ENCODE measurements at places on chromosomes 5 and 9.

DNA sequence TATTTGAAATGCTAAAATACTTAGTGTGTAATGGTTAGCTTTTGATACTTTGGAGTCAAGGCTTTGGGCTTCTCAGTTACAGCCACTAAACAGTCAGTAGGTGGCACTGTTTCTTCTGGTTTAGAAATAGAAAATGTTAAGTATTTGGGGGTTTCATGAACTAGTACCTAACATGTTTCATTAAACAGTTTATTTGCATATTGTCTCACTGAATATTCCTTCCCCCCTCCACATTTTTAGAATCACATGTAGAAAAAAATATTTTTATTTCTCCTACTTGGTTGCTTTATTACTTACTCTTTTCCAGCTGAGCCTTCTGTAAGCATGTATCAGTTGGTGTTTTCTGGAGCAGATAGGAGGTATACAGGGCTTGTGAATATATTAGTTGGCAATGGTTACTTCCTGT lies 48.0 kb downstream of the IPO11 start:
- peak; percentile 5 for DNase-seq

GRCh38 chr5:113678924-113679575 lies 165.6 kb downstream of the YTHDC2 start:
- DNase-seq: no peak

DNA sequence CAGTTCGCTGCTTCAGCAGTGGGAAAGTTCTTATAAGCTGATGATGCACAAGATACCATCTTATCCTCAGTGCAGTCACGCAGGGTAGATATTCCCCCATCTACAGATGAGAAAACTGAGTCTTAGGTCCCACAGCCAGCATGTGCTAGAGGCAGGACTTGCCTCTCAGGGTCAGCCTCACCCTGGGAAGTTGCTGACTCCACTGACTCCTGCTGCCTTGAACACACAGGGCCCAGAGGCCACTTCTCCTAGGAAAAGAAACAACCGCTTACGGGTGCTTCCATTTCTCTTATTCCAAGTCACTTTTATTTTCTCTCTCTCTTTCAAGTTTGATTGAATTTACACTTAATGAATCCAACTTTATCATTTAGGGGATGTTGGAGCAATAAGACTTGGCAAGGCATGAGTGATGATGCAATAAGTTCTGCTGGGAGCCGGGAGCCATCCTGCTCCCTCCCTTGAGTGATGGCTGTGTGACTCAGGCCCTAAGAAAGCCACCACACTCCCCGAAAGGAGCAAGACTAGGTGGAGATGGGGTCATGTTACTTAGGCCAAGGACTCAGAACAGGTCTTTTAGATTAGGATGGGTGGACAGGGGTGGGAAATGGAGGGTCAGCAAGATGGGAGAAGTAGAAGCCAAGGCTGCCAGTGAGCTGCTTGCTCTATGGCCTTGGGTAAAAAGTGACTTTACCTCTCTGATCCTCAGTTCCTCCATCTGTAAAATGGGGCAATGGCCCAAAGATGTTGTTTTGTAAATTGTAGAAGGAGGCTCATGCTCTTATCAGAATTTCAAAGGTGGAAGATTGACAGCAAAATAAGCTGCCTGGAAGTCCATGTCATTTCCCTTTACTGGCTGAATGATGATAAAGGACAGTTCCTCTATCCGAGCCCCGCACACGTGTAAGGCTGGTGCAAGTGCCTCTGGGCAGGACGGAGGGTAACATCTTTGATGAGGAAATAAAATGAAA lies 67.4 kb upstream of the ZNF618 start:
- DNase-seq: no peak

DNA sequence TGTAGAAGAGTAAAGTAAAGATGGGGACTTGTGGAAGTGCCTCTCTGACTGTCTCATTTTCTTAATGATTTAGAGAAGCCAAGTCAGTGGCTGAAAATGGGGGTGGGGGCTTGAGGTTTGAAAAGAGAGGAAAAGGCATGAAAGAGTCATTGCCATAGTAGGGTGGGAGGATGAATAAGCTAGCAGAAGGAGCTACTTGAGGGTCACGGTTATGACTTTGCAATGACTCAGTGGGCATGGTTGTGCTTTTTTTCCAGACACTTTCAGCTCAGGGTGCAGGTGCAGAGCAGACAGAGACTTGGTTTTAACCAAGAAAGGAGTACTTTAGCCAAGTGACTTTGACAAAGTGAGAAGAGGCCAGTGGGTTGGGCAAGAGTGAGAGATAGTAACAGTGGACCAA lies 117.8 kb downstream of the PTTG1 start:
- no peak for DNase-seq

DNA sequence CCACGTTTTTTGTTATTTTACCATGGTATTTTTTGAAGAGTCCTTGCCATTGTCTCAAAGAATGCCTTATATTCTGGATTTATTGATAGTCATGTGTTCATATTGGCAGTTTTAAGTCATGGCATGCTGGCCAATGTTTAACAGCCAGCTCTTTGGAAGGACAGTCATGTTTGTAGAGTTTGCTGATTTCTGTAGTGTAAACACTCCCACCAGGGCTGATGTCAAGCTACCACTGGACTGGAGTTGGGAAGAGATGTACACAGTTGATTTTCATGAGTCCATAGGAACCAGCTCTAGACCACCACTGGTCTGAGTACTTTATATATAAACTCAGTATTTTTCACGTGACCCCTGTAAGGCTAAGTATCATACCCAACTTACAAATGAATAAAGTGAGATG lies 125.2 kb upstream of the DHFR start:
- DNase-seq: no peak

DNA sequence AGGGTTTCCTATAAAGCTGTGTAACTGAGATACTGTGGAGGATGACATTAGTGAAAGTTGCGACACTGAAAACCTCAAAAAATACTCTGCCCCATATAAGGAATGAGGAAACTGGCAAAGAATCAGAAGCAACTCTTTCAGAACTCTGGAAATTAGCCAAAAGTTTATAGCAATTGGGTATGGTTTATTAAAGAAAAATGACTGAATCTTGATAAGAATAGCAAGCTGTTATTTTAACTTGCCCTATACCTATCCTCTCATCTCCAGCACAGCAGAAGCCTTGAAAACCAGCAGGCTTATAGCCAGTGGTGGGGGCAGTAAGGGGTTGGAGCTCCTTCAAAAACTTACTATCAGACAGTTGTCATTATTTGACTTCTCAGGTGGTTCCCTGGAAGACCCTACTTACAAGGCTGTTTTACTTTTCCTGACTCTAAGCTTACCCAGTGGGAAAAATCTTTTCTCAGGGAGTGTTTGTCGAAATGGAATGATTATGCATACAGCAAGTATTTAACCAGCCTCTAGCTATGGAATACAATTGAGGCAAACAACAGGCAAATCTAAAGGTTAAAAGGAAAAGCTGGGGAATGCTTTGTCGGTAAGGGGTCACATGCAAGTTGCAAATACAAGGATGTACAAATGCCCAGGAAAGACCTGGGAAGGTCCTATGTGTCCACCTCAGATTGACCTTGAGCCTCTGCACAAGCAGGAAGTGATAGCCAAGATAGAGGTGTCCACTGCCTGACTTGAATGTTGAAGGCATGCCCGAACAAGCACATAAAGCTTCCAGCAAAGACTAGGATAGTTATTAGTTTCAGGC lies 21.0 kb upstream of the FAM151B start:
- no peak for DNase-seq

GRCh38 chr9:110278080-110278707 lies 21.9 kb upstream of the TXN start:
- DNase-seq: no peak

DNA sequence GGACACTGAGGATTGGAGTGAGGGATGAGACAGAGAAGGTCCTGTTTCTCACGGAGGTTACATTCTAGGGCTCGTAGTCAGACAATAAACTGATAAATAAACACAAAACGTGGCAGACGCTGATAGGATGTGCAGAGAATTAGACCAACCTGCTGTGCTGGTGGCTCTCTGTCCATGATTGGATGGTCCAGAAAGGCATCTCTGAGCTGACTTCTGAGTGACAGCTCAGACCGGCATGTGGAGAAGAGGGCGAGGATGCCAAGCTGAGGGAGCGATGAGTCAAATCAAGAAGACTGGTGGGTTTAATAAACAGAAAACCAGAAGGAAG lies 132.3 kb upstream of the TAF11L2 start:
- no peak for DNase-seq
